ENCODE measurements at places on chromosomes 3 and 15.

DNA sequence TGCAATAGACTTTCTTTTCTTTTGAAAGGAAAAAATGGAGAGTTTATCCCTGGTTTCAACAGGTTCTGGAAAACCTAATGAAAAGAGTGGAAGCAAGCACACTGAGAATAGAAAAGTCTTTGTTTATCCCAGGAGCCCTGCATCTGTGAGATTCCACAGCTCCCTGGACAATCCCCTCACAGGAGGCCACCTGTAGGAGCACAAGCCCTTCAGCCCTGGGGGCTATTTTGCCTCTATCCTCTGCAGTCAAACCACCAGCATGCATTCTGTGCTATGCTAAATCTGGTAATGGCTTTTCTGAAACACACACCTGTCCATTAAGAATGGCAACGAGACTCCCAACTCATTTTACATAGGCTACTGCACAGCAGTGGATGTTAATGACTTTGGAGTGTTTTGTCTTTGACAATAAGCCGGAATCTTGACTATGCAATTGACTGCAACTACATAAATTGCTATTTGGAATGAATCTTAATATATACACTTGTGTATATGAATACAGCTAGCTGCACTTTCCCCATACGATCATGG, 369.4 kb downstream of the NR2F2 start:
- DNase-seq: no peak

- peak; percentile 65 for DNase-seq
These were observed 18.1 kb downstream of the CSPG4 start for GRCh38 chr15:75694241-75695182.

GRCh38 chr3:67521053-67521646, 133.3 kb downstream of the SUCLG2 start:
- DNase-seq: no peak

GRCh38 chr3:61571516-61572336, 10.4 kb downstream of the PTPRG start:
- DNase-seq: no peak

DNA sequence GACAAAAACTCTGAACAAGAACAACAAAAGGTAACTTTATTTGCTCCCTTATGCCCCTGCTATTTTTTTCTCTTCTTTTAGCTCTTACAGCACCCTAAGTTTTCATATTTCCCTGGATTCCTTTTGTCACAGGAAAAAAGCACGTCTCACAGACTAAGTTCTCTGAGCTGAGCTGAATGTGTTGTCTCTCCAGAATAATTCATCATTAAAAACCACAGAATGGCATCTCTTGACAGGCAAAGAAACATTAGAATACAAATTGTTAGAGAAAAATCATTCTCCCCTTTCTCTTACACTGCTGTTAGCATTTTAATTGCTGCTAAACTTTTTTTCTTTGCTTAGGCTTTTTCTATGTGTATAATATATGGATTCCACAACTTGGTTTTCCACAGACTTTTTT, 48.7 kb upstream of the SECISBP2L start:
- no peak for DNase-seq

- no peak for DNase-seq
These were observed 51.8 kb downstream of the RGMA start for GRCh38 chr15:93036951-93037819.

GRCh38 chr3:55868347-55868746, 381.2 kb upstream of the WNT5A start:
- no peak for DNase-seq

GRCh38 chr3:29721789-29722188, 440.9 kb downstream of the RBMS3 start:
- DNase-seq: no peak

Data from thoracic aorta (tissue), 2 donors.